Stimulated activated naive CD8-positive, alpha-beta T cell treated with anti-CD3 and anti-CD28 coated beads, Interleukin-15, amount 100 ng/mL, for 72 hours (primary cell): ENCODE measurements at places on chromosomes 3 and 15.

- DNase-seq: no peak
Observed at GRCh38 chr3:5428607-5429516, 241.4 kb downstream of the EDEM1 start.

- no peak for DNase-seq
Observed at GRCh38 chr3:105611304-105612192, 244.8 kb downstream of the ALCAM start.

- no peak for DNase-seq
Observed at GRCh38 chr3:4756855-4757574, 222.2 kb upstream of the BHLHE40 start.

GRCh38 chr15:71411538-71412482 lies 296.5 kb downstream of the THSD4 start:
- DNase-seq: no peak

- DNase-seq: no peak
Observed at GRCh38 chr3:14872706-14873105, 53.9 kb downstream of the FGD5 start.

DNA sequence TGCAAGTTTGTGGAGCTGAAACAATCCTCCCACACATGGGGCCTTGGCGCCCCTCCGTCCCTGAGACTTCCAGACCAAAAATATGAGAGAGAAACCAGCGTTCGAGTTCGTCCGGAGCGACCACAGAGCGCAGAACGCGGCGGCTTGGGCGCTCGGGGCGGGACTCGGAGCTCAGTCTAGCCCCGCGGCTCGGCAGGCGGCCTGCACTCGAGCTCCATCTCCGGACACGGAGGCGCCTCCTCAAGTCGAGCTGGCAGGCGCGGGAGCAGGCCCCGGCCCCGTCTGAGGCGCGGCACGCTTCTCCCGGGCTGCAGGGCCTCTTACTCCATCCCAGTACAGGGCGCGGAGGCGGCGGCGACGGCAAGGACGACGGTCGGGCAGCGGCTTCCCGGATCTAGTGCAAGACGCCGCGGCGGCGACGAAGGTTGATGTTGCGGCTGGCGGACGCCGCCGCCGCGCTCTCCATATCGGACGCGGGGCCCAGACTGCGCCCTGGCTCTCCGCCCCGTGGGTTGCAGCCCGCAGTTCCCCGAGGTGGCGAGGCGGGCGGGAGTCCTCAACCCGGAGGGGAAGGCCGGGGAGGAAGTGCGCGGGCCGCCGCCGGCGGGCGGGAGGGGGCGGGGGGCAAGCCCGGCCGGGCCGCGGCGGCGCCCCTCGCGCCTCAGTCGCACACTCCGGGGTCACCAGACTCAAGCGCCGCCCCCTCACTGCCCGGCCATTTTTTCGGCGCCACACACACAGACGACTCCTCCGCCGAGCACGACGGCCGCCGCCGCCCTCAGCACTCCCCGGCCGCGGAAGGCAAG lies 674 bp downstream of the MSL2 start:
- DNase-seq: peak; percentile 86

- no peak for DNase-seq
Observed at GRCh38 chr3:141348837-141349236, 19.5 kb upstream of the ZBTB38 start.

GRCh38 chr3:98589331-98590036 lies 3.9 kb downstream of the CPOX start:
- DNase-seq: no peak

DNA sequence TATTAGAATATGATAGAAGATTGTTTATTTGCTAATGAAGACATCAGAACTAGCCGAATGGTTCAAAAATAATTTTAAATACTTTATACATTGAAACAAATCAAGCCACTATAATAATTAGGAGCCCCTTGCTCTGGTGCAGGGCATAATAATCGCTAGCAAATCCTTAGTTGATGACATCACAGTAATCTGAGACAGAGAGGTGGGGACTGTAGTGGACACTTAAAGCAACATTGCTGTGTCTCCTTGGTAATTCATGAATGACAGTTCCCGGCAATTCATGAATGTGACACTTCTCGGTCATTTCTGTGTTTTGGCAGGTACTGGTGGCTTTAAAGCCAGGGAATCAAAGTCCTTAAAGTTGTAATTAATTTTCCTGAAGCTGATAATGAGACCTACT lies 114.3 kb downstream of the PPM1L start:
- no peak for DNase-seq

- DNase-seq: no peak
Observed at GRCh38 chr15:65969865-65970816, 100.8 kb downstream of the RAB11A start.

- no peak for DNase-seq
Observed at GRCh38 chr15:101570241-101570640, 80.7 kb upstream of the PCSK6 start.

DNA sequence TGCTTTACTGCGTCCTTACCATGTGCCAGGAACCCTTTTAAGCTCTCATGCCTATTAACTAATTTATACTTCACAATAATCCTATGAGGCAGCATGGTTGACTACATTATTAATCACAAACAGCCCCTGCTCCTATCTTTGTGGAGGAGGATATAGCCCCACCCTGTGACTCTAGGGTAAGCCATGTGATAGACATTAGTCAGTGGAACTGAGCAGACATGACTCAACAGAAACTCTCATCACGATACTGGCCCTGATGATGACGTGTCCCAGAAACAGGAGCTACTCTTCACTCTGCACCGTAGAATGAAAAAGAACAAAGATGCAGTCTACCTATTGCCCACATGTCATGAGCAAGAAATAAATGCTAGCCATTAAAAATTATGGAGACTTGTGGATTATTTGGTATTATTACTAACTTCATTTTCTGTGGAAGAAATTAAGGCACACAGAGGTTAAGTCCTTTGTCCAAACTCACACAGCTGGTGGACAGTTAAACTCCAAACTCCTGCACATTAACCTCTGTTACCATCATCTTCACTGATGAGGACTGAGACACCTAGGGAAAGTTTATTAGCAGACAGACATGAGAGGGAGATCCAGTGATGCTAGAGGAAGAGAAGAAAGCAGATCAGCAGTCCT lies 51.2 kb downstream of the CFAP20DC start:
- DNase-seq: no peak

DNA sequence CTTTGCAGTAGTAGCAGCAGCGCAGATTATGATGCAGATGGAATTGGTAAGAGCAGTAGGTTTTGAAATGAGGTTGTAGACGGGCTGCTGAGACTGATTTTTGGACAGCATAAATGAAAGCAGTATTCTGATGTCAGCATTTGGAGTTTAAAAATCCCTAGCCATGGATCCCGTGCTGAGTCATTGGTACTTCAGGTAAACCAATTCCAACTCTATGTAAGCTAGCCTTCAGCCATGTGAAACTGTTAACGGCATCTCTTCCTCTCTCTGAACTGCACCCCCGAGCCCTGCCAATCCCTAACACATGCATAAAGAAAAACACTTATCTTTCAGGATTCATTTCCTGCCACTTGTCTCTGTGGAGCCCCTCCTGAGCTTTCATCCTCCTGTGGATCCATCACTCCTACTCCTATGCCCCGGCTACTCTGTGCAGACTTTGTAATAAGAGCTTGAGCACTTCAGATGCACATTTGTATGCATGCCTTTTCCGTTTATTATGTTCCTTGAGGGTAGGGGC lies 119.0 kb downstream of the AKAP13 start:
- no peak for DNase-seq

GRCh38 chr15:49235446-49236124 lies 65.5 kb downstream of the GALK2 start:
- peak; percentile 45 for DNase-seq

DNA sequence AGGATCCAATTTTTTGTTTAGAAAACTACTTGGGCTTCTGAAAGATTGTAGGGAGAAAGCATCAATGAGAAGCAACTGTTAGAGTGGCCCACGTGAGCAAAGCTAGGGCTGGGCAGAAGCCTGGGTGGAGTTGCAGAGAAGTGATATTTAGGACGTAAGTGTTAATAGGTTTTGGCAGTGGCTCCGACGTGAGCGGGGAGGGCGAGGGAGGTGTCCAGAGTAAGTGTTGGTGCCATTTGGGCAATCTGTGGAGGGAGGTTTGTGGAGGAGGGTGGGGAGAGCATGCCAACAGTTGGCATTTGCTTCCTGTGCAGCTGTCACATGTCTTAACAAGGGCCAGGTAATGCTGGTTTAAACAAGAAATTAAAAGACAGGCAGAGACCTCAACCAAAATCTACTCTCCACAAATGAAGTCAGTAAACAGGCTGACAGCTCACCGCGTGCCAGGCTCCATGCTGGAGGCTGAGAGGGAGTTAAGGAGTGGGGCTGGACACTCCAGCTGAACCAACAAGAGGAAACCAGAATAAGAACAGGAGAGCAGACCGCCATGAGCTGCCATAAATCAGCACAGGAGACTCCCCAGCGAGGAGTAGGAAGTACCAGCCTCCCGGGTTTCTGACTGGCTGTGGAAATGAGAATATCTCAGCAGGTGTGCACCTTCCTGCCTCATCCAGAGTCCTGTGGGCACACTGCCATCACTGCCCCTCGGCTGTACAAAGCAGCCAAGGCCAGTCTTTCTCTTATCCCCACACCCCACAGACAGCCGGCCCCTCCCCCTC lies 232.6 kb downstream of the ABHD5 start:
- DNase-seq: no peak

DNA sequence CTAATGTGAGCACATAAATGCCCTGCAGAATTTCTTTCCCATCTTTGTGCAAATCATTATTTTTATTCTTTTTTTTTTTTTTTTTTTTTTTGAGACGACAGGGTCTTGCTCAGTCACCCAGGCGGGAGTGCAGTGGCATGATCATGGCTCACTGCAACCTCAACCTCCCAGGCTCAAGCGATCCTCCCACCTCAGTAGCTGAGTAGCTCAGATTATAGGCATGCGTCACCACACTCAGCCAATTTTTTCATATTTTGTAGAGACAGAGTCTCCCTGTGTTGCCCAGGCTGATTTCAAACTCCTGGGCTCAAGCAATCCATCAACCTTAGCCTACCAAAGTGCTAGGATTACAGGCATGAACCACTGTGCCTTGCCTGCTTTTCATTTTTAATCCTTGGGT lies 22.9 kb downstream of the DAG1 start:
- no peak for DNase-seq

- no peak for DNase-seq
Observed at GRCh38 chr15:96187341-96188305, 142.9 kb upstream of the NR2F2 start.

DNA sequence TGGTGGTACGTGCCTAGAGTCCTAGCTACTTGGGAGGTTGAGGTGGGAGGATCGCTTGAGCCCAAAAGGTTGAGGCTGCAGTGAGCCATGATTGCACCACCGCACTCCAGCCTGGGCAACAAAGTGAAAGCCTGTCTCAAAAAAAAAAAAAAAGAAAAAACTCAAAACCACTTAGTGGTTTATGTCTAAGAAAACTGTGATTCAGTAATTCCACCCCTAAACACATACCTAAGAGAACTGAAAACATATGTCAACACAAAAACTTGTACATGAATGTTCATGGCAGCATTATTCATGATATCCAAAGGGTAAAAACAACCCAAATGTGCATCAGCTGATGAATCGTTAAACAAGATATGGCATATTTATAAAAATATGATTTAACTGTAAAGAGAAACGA lies 14.3 kb downstream of the SPG21 start:
- DNase-seq: no peak

GRCh38 chr3:25289663-25290062 lies 138.4 kb upstream of the RARB start:
- DNase-seq: no peak

DNA sequence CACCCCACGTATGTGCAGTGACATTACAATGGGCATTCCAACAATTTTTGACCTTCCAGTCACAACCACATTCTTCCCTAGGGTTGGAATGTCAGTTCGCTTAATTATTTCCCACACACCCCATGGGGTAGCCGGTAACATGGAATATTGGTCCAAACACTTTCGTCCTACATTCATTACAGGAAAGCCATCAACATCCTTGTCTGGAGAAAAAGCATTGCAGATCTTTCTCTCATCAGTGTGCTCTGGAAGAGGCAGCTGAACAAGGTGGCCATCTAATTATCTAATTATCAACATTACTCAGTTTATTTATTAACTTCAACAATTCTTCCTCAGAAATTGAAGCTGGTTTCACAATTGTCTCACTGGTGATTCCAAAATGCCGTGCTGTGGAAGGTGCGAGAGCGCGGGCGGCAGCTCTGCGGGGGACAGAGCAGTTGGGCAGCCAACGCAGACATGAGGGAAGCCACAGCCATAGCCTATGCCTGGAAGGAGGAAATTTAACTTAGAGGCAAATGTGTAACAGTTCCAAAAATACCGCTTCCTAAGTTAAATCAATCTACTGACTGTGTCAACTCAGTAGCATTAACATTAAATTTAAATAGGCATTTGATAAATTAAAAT lies 1158.9 kb upstream of the EPHA6 start:
- DNase-seq: no peak

- DNase-seq: no peak
Observed at GRCh38 chr3:11568503-11569155, 75.1 kb downstream of the VGLL4 start.

GRCh38 chr3:187208159-187208558 lies 10.9 kb downstream of the RTP1 start:
- DNase-seq: no peak

GRCh38 chr15:55279746-55280351 lies 9.8 kb downstream of the RAB27A start:
- DNase-seq: peak; percentile 67

DNA sequence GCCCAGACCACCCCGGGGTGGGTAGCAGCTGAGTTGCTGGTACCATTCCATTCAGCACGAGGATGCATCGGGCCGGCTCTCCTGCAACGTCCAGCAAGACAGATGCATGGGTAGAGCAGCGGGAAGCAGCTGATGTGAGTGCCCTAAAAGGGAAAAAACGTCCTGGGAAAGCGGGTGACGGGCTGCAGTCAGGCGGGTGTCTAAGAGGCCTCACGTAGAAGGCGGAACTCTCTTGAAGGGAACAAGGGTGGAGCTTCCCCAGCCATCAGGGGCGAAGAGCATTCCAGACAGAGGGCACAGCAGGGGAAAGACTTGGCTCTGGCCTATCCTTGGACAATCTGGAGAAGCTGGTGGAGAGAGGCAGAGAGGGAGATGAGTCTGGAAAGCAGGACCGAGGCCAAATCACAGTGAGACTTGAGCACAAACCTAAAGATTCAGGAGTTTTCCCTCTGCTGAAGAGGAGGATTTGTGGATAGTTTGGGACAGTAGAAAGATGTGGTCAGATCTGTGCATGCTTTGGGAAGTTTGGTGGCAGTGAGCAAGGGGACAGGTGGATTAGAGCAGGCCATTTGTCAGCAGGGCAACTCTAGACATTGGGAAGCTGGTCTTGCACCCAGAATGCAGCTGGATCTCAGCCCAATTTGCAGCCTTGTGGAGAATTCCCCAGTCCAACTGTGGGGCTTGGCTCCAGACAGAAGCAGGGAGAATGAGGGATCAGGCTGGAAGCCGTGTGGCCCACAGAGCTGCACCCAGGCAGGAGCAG lies 70.7 kb downstream of the SEMA5B start:
- no peak for DNase-seq

GRCh38 chr3:152638707-152639450 lies 196.1 kb upstream of the P2RY1 start:
- no peak for DNase-seq

DNA sequence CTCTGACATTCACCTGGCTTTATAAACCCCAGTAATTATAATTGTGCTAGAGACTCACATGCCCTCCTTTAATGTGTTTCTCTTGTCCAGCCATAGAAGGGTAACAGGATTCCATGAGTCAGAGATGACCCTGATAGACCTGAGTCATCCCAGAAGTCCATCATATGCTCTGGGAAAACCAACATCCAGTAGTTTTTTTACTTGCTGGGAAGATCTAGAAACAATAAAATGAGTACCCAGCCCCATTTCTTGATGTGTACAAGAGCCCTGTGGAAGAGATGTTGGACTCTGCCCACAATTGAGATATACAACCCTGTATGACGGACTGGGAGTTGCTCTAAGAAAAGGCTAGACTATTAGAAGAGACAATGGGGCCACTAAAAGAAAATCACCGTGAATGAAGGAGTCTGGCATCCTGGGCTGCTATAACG lies 22.4 kb upstream of the THUMPD3 start:
- no peak for DNase-seq
